ENCODE measurements at places on chromosomes 11 and 22.

- no peak for DNase-seq
Measured at GRCh38 chr11:65576867-65577755, 1.3 kb downstream of the EHBP1L1 start.

DNA sequence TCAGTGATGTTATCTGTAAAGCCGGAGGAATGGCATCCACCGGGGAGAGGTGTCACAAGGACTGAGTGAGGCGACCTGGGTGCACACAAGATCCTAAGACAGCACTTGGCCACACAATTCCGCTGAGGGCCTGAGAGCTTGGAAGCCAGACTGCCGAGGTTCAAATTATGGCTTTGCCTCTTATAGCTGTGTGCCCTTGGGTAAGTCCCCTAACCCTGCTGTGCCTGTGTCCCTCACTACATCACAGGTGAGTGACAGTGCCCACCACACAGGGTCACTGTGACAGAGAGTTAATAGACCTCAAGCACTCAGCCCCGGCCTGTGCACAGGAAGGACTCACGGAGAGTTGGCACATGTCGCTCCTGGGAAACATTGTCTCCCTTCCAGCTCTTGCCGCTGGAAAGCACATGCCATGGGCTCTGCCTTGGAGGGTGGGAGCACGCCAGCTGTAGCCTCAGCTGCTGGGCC lies 592 bp downstream of the RHOD start:
- DNase-seq = no peak

DNA sequence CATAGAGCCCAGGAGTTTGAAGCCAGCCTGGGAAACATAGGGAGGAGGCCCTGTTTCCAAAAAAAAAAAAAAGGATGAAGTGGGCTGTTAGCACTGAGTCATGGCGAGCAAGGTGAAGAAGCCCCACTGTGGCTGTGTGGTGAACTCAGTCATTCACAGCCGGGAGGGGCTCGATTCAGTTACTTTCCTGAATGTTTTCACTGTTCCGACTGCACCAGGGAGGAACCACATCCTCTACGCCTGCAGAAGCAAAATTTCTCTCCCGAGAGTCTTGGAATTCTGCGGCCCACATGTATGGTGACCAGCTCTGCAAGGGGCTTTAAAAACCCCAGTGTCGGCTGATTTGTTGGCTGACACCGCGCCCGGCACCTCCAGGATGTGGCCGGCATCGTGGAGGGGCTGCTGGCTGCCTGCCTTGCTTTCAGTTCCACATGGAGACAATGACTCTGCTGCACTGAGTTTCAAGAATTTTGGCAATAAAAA lies 27.8 kb upstream of the GRAMD4 start:
- no peak for DNase-seq

DNA sequence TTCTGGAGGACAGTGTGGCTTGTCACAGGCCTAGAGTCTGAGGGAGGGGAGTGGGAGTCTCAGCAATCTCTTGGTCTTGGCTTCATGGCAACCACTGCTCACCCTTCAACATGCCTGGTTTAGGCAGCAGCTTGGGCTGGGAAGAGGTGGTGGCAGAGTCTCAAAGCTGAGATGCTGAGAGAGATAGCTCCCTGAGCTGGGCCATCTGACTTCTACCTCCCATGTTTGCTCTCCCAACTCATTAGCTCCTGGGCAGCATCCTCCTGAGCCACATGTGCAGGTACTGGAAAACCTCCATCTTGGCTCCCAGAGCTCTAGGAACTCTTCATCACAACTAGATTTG lies 13.0 kb downstream of the PIK3IP1 start:
- no peak for DNase-seq

DNA sequence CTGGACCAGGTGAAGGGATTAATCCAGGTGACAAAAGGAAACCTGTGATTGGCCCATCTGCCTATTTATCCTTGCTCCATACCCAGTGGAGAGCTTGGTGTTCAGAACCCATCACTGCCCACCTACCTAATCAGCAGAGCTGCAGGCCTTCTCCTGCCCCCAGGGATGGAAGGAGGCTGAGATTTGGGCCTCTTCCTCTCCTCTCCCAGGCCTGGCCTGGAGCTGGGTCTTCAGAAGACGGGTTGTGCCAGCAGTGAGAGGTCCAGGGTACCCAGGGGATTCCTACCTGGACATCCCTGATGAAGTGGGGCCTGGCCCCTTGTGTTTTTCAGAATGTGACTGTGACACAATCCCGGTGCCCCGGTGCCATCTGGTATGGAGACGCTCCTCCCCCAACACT lies 80.3 kb upstream of the MYOD1 start:
- DNase-seq = no peak

DNA sequence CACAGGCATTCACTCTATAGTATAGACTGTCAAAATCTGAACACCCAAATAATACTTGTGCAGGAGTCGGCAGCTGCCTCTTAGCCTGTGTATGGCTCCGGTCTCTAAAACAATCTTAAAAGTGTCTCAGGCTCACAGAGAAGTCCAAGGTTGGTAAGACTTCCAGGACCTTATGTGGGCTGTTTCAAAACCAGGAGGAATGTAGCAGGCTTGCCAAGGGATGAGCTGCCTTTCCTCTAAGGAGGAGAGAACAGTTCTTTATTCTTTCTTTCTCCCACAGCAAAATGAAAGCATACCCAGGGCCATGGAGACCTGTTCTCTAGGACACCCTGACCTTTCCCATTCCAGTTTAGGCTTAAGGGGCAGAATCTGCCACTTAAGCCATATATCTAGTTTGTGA lies 176.5 kb downstream of the TRPC6 start:
- DNase-seq = no peak

DNA sequence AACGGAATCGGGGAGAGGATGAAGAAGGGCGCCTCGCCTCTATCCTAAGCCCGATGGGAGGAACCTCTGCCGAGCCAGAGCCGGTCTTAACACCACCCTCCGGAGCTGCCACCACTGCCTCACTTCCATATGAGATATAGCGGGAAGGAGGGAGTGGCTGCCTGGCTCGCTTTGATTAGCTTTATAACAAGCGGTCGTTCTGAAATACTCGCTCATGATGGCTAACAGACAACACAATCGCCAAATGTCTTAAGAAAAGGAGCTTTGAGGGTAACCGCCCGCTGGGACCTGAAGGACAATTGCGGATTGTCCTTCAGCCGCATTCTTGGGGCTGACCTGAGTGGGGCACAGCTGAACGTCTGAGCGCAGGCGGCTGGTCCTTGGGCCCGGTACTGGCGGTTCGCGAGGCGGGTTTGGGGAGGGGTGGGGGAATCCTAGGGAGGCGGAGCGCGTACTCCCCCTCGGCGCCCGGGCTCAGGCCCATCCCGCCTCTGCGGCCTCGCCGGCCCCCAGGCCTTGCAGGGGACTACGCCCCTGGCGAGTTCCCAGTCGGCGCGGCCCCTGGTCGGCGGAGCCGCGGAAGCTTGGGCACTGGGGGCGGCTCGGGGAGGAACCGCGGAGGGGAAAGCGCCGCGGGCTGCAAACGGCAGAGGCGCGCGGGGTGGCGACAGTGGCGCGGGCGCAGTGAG lies at the start of gene PLAAT5:
Gene PLAAT5 (minus strand): TSS at position 617 of the 689 bp plus-strand sequence. CDS start 133 bp downstream, at position 484.
- no peak for DNase-seq

GRCh38 chr11:21489416-21490115 lies 703.3 kb upstream of the ANO5 start:
- no peak for DNase-seq

- no peak for DNase-seq
Measured at GRCh38 chr11:122690384-122690783, 34.9 kb downstream of the UBASH3B start.

DNA sequence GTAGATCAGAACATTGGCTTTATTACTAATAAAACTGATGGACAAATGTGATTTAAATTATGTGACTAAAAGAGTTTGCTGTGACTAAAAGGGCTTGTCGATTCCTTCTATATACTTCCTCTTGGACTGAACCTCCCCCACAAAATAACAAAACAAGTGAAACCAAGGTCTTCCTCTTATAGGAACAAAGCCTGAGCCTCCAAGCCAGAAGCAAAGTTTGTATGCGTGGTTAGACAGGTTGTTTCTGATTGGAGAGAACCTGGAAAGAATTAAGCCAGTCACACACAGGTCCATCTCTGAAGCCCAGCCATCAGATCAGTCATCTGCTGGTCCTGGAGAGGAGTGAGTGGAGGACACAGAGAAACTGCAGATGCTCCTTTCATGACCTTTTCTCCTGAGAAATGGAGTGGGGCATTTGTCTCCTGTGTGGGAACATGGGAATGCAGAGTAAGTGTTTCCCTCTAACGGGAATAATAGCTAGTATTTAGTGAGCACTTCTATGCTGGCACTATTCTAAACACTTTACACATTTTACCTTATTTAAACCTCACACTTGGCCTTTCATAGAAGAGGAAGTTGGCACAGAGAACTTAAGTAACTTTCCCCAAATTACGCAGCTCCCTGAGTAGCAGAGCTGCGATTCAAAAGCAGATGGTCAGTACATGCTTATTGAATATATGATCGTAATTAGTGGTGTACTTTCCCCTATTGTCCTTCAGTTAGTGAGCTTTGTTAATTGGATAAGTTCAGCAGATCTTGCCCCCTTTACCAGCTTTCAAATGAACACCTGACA lies 77.1 kb downstream of the UVRAG start:
- no peak for DNase-seq

DNA sequence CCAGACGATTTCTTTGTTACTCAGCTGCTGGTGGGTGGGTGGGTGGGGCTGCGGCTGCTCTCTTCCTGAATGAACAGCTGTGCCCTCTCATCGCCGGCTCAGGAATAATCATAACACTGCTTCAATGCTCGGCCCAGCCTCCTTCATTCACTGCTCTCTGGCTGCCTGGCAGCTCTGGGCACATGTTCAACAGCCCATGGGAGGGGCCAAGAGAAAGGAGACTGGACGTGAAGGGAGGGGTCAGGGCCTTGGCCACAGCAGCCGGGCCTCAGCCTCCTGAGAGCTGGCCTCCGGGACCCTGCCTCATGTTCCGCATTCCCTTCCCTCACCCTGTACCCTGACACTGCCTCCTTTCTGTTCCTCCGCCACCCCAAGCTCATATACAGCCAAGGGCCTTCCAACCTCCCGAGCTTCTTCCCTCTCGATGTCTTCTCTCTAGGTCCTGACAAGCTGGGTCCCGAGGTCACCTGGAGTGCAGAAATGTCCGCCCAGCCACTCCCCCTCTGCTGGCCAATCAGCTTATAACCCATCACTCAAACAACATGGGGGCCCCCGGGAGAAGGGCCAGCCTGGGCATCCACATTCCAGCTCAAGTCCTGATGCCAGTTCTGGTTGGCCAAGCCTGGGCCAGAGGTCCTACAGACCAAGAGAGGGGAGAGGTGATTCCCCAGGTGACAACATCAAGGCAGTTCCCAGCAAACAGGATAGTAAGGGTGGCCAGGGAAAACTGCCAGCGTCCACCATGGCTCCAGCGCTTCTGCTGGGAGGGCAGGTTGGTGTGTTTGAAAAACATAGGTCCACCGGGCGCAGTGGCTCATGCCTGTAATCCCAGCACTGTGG lies 3.2 kb upstream of the CSDC2 start:
- no peak for DNase-seq

DNA sequence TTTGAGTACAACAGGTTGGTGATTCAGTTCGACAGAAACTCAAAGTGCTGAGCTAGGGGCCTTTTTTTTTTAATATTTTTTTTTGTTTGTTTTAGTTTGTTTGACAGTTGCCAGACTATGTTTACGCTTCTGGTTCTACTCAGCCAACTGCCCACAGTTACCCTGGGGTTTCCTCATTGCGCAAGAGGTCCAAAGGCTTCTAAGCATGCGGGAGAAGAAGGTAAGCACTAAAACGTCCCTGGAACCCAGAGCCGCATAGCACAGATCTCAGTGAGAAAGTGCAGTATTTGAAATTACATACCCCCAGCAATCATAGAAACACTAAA lies 649 bp downstream of the PRRG4 start:
- no peak for DNase-seq

GRCh38 chr11:6717426-6717825 lies 34.3 kb upstream of the MRPL17 start:
- DNase-seq = no peak

DNA sequence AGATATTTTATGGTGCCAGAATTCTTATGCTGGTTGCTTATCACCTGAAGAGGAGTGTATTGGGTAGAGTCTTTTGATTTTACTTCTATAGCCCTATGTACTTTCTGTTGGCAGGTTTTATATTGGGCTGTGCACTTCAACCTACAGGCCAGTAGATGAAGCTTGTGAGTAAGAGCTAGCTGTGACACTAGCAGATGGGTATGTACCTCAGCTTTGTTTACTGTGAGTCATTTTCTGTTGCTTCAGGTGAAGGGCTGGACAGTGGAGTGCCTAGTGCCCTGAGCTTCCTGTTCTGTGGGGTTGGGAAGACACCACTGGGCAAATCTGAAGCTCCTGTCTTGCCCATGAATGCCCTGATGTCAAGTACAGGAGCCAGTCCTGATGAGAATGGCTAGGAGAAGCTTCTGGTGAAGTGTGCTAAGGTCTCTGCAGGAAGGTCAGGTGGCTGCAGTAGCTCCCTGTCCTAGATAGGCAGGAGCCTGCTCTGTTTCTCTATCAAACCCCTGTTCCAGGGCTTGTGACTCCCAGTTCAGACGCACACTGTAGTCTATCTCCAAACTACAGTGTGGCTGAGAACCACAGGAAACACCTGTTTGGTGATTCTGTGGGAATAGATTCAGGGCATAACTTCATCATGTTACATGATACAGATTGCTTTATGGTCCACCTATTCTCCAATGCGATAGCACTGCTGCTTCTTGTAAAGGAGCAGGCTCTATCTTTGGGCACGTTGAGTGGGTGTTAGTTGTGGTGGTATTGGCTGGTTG lies 755.7 kb downstream of the KCNA4 start:
- no peak for DNase-seq

DNA sequence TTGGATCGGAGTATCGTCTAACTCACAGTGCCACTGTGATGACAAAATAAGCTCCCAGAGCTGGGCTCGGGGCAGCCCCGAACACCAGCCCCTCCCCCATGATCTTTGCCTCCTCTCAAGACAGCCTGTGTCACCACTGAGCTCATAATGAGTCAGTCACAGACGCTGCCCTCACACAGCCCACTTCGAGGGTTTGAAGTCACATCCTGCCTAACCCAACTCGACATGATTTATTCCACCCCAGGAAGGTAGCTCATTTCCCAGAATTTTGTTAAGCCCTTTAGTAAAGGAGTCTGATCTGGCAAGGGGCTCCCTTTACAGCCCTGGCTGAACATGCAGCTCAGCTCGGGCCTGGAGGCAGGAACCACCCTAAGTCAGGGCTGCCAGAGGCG lies 22.8 kb downstream of the MYH9 start:
- peak; percentile 74 for DNase-seq

DNA sequence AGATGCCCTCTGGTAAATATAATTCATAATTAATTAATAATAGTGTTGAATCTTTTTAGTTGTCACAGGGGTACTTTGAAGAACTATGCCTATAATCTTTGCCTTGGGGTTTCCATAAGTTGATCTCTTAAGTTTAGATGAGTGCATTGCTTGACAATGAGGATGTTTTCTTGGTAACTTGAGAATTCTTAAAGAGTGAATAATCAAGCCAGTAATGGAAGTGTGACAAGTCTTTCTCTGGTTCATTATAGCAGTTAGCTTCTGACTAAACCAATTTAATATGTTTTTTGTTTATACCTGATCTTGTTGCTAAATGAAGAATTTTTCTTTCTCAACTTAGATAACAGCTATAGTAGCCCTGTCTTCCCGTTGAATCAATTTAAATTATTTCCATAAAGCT lies 46.2 kb downstream of the ATXN10 start:
- DNase-seq = no peak

DNA sequence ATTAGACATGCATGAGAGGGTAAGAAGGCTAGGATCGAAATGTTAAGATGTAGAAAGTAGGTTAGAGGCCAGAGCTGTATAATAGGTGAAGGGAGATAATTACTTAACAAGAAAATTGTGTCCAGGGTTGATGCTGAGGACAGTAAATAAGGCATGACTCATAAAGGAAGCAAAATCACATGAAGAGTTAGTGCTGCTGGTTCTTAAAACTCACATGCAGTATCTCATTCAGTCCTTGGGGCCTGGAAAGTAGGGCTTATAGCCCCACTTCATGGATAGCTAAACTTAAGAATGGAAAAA lies 130.2 kb downstream of the NCAM1 start:
- no peak for DNase-seq

Data from activated T-cell treated with anti-CD3 and anti-CD28 coated beads for 1 hour (primary cell).